ENCODE measurements at places on chromosomes 7 and 10.

DNA sequence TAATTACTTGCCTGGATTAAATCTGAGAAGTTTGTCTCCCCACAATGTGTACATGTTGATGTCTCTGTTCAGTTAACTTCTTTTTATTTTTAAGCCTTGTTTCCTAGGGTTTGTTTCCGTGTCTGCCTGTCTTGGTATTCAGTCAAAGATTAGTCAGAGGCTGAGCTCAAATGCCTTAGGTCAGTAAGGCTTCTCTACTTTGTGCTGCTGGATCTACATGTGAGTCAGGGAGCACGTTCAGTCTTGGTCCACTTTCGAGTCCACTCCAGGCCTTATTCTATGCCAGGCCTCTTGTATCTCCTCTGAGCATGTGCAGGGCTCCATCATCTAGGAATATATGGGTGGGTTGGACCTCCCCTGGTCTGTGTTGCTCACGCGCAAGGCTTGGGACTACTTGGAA, 93.3 kb upstream of the FZD8 start:
- DNase-seq, result no peak

- no peak for DNase-seq
Measured at GRCh38 chr7:52959336-52959735, 76.1 kb upstream of the POM121L12 start.

- DNase-seq, result no peak
Measured at GRCh38 chr10:20327954-20328353, 511.7 kb downstream of the PLXDC2 start.

- no peak for DNase-seq
Measured at GRCh38 chr7:40582539-40582938, 447.7 kb downstream of the SUGCT start.

GRCh38 chr10:71234004-71234894, 21.9 kb downstream of the UNC5B start:
- DNase-seq, result no peak

GRCh38 chr10:26792758-26793495, 67.8 kb downstream of the ABI1 start:
- no peak for DNase-seq

DNA sequence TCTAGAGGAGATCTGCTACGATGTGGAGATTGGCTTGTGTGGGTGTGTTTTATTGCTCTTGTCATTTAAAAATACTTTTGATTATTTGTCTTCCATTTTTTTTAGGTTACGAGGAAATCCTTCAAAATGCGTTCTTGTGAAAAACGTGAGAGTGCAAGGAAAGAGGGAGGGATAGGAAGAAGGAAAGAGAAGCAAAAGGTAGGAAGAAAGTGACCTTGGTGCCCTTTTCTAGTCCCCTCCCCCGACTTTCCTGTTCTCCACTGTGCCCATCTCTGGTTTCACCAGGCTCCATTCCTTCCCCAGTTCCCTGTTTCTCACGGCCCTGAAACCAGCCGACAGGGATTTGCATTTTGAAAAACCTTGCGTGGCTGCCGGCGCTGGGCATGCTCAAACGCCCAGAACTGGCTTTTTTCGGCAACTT, 506 bp upstream of the GNAI1 start:
- DNase-seq, result no peak

GRCh38 chr7:158068853-158069252, 518.8 kb downstream of the PTPRN2 start:
- no peak for DNase-seq

- no peak for DNase-seq
Measured at GRCh38 chr7:129690701-129691100, 79.2 kb downstream of the NRF1 start.

- no peak for DNase-seq
Measured at GRCh38 chr10:116100984-116101383, 172.0 kb downstream of the GFRA1 start.

DNA sequence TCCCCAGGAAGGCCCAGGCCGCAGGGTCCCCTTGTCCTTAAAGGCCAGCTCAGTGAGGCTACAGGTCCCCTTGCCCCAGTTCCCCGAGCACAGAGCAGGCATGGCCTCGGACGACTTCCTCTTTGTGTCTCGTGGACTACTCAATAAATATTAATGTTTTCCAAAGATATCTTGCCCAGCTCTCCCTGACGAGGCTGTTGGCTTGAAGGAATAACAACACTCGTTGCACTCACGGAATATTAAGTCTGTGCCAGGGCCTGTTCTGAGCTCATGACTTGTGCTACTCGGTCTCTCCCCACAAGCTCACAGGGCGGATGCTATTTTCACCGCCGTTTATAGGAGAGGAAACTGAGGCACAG, 68.2 kb downstream of the CUX1 start:
- no peak for DNase-seq

DNA sequence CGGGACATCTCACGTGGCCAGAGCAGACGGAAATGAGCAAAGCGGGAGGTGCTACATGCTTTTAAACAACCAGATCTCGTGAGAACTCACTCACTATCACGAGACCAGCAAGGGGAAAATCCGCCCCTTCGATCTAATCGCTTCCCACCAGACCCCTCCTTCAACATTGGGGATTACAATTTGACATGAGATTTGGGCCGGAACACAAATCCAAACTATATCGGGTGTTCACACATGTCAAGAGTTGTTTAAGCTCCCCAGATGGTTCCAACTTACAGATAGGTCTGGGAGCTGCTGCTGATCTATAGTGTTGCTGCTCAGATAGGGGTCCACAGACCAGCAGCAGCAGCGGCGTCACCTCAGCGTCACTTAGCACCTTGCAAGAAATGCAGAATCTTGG, 194.9 kb downstream of the GPAM start:
- no peak for DNase-seq

- DNase-seq, result no peak
Measured at GRCh38 chr7:8146788-8147413, 115.1 kb downstream of the ICA1 start.

DNA sequence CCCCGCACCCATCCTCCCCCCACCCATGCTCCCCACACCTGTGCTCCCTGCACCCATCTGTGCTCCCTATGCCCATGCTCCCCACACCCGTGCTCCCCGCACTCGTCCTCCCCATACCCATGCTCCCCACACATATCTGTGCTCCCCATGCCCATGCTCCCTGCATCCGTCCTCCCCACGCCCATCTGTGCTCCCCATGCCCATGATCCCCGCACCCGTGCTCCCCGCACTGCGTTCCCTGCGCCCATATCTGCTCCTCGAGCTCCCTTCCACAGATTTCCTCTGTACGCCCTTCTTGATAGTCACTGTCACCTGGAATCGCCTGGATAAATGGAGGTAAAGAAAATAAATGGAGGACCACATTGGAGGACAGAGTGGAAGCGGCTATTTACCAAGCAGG, 9.9 kb downstream of the DIP2C start:
- DNase-seq, result no peak

DNA sequence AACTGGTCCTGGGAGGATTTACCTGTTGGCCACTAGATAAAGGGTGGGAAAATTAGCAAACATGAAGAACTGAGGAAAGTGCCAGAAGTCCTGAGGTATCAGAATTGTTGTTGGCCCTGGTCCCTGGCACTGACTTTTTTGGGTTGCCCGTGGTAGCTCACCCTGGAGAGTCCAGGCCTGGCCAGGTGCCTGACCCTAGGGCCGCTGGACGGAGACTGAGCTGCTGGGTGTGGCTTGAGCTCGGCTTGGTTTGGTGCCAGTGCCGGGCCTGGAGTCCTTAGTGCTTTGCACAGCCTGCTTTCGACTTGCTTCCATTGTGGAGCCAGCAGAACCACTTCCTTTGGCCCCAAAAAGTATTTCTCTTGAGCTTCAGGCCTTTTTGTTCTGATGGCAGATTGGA, 12.9 kb downstream of the MDH2 start:
- DNase-seq, result no peak

DNA sequence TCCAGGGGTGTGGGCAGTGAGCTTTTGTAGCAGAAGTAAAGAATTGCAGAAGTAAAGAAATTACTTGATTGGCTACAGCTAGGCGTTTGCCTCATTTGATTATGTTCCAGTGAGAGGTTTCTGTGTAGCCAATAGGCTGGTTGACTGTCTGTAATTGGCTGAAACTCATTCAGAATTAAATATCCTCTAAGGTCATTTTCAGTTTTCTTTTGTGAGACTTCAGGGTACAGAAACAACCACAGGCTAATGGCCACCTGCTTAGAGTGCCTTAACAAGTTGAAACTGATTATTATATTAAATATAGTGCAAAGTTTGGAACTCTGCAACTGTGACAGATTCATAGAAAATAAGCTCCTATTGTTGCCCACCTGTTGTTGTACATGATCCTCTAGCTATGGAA, 10.6 kb downstream of the SEC61A2 start:
- no peak for DNase-seq

GRCh38 chr7:69868921-69869320, 270.6 kb downstream of the AUTS2 start:
- no peak for DNase-seq

GRCh38 chr7:155593461-155594162, 47.3 kb upstream of the CNPY1 start:
- DNase-seq, result no peak

GRCh38 chr10:114680543-114681117, 22.6 kb upstream of the ABLIM1 start:
- no peak for DNase-seq

DNA sequence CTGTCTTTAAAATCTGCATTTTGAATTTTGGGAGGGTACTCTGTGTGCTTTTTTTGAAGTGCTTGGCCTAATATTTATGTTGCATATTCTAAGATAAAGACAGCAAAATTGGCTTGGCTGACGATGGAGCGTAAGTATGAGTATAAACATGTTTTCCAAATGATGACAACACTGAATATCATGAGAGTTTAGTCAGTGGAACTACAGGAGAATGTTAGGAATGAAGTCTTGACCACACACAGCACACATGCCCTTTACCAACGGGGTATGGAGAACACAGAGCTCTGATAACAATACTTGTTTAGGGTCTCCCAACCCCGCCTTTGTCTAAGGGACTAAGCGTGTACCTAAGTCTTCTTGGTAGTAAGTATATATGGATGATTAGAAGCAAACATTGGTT, 253.9 kb upstream of the FZD8 start:
- no peak for DNase-seq

- DNase-seq, result no peak
Measured at GRCh38 chr10:1609648-1609970, 127.7 kb downstream of the ADARB2 start.

DNA sequence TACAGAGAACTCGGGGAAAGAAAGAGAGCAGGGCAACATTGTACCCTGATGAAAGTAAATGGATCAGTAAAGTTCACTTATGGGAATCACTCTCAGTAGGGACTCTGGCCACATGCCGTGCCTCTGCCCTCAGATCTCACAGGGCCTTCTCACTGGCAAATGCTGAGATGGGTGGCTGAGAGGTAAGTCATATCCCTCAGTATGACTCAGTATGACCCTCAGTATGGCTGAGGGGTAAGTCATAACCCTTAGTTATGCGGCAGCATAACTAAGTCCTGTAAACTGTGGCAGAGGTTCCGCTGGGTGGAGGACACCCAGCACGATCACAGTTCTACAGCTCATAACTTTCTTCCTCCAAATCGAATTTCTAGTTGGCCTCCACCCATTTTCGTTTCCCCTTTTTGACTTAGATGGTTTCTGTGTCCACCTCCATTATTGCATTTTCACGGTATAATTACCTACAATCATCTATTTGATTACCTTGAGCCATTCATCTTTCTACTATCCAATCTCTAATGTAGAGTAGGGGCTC, 26.5 kb upstream of the WNT16 start:
- DNase-seq, result no peak

DNA sequence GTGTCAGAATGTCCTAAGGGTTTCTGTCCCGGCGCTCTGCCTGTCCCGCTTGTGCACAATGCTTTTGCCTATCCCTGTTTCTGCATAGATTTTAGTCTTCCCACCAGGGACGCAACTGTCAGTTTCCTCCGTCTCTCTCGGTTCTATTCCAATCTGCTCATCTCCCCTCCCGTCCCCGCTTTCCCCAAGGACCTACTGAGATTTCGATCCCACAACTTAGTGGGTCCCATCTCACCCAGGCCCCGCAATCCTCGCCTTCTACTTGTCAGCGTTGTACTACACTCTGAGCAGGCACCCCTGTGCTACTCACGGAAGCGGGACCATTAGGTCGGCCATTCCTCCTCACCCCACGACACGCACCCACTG, 519 bp upstream of the ZNF655 start:
- no peak for DNase-seq

DNA sequence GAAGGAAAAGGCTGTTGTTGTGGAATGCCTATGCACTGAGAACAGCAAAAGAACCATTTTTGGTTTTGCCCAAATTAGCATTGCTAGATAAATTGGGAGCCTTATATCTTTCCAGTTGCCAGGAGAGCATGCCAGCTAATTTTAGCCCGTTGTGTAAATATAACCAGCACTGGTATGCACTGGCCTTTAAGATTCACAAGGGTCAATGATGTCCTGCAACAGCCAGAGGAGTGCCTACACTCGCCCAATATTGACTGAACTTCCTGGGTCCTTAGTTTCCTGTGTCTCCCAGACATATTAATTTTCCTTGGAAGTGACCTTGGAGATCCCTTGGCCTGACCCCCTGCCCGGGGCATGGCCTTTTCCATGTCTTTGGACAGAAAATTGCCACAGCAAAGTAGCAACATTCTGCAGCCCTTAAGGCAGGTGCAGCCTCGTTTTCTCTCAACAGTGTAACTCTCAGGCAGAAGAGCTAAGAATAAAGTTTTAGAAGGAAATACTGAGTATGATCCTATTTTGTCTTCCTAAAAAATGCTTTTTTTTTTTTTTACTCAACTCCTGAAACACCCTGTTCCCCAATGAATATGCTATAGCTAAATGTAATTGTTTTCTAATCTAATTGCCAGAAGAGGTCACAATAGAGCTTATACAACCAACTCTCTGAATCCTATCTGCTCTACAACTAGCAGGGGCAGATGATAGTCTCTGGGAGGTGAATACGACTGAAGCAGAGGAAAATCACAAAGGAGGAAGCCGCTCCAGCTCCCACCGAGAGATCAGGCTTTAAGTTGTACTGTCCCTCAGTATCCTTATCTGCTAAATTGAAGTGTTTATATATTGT, 131.9 kb upstream of the PCGF5 start:
- DNase-seq, result no peak

DNA sequence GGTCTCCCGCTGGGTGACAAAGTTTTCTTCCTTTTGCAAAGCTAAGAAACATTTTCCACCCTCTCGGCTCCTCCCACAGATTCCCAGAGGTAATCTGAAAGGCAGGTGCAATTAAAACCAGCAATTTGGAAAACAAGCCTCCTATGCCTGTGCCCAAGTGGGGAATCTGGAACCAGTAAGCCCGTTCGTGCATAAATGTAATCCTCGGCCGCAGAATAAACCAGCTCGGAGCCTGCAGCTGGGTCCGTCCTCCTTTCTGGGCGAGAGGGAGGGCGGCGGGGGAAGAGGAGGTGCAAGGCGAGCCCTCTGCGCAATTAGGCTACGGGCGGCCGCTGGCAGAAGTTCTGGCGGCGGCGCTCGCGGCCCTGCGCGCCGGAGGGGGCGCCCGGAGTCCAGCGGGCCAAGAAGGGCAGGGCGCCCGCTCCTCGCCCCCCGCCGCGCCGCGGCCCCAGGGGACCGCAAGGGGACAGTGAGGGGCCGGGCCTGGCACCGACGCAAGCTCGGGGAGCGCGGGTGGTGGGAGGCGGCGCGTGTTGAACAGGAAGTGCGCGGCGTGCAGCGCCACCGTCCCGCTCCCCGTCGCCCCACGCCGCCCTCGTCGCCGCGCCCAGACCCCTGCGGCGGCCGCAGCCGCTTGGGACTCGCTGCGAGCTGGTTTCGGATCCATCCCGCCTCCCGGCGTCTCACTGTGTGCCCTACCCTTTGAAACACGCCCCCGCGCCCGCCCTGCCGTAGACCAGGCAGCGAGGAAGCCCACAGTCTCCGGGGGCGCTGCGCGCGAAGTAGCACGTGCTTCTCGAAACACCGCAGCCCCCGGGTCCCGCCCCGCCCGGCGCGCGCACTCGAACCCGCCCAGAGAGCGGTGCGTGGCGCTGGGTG, at the start of gene PRKAG2:
TSS of gene PRKAG2 (minus strand) at position 217 of the 879 bp plus-strand sequence. CDS start 495 bp downstream, outside the sequence.
- peak; percentile 42 for DNase-seq

All from stimulated activated CD4-positive, alpha-beta T cell treated with anti-CD3 and anti-CD28 coated beads, Interleukin-12 subunit alpha, Interleukin-12 subunit beta, amount 100 ng/mL, for 48 hours (primary cell).